Activated T-cell treated with anti-CD3 and anti-CD28 coated beads, Interleukin-2, amount 50 U/mL, for 72 hours (primary cell): ENCODE measurements at places on chromosomes 1 and 21.

DNA sequence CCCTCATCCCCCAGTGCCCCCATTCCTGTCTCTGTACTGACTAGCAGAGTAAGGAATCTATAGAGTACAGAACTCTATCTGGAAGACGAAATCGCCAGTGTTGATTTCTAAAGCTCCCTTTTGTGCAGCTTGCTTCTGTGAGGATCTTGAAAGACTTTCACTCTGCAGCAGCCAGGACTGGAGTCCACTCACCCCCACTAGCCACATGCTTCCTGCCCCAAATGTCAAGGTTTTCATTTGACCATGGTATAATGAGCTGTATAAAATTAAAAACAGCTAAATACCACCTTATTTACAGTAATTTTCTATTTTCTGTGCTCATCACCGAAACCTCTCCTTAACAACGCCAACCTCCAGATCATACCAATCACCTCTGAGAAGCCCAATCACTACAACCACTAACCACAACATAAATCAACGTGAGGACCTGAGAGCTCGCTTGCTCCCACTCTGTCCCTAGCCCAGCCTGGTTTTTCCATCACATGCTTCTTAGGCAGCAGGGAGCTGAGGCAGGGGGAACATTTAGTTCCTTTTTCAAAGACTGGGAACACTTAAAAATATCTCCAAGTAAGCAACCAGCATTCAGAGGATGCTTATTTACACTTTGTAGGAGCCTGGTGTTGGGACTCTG, 56.1 kb upstream of the IRF2BP2 start:
- DNase-seq: no peak

DNA sequence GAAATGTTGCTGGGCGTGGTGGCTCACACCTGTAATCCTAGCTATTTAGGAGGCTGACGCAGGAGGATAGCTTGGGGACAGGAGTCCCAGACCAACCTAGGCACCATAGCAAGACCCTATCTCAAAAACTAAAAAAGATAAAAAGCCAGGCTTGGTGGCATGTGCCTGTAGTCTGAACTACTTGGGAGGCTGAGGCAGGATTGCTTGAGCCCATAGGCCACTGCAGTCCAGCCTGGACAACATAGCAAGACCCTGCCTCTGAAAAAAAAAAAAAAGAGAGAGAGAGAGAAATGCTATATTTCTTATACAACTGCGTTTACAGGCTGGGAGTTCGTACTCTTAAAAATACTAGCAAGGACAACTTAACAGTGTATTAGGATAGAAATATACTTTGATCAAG, 46.2 kb upstream of the SPOCD1 start:
- no peak for DNase-seq

DNA sequence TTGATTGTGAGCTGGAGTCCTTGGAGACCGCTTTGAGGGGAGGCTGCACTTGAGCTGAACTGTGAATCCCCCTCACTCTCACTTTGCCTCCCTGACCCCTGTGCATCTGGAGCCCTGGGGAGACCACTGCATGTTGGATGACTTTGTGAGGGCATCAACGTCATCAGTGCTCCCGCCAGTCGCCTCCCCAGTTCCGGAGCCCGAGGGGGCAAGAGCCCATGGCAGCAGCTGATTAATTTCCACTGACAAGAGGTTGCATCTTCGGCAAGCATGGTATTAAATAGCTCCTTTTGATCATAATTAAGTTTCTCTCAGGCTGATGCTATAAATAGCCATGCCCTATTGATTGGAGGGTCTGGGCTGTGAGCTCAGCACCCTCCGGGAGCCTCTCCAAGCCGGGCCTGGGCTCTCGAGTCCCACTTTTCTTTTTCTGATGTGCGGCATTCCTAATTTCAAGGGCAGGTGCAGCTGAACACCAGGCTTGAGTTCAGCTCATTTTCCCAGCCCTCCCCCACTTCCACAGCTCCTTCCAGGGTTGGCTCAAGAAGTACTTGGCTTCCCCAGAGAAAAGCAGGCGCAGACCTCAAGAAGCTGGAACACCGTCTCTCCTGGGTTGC, 33.2 kb downstream of the KCND3 start:
- no peak for DNase-seq

DNA sequence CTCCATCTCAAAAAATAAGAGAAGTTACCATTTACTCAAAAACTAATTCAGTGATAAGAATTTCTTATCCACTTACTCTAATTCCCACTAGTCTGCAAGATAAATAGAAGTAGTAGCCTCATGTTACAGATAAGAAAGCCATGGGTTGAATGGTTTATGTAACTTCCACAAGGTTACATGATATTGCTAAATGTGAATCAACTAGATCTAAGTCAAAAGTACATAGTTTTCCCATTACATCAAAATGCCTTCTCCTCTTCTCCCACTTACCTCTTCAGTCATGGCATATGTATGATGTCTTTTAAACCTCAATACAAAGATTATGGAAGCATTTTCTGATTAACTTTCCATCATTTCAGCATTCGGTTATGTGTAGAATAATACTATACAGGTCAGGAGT, 108.5 kb downstream of the ASH1L start:
- no peak for DNase-seq
